CD4-positive, CD25-positive, alpha-beta regulatory T cell (primary cell): ENCODE measurements at places on chromosomes 3 and 15. TPM values are rescaled to one million over a fixed set of nuclear protein-coding genes. Genes with fewer than 3 reads are reported as not detected.

The ZNF774 gene
- not detected for total RNA-seq

The PLA2G4B gene
- 30.1 TPM for total RNA-seq

The SLC28A2 gene
- not detected for total RNA-seq

The GOLGA6L7 gene
- not detected for total RNA-seq

GRCh38 chr3:190053919-190054672 lies 66.6 kb downstream of the P3H2 start:
- no peak for DNase-seq
- H3K36me3 ChIP-seq, result no peaks in the 10 kb centered on the region
- no peaks in the 10 kb centered on the region for H3K4me1 ChIP-seq
- no peak overlapping the region for H3K4me3 ChIP-seq

GRCh38 chr3:54067055-54067698 lies 55.2 kb upstream of the CACNA2D3 start:
- no peaks in the 10 kb centered on the region for H3K36me3 ChIP-seq
- H3K27ac ChIP-seq, result no peak overlapping the region
- DNase-seq, result no peak
- no peaks in the 10 kb centered on the region for H3K4me1 ChIP-seq
- H3K4me3 ChIP-seq, result no peak overlapping the region

GRCh38 chr3:156619376-156619775 lies 55.0 kb upstream of the TIPARP start:
- H3K27ac ChIP-seq, result no peak overlapping the region
- no peaks in the 10 kb centered on the region for H3K4me1 ChIP-seq
- no peak overlapping the region for H3K4me3 ChIP-seq
- no peaks in the 10 kb centered on the region for H3K27me3 ChIP-seq
- DNase-seq, result no peak

GRCh38 chr3:122825460-122825859 lies 30.6 kb downstream of the SLC49A4 start:
- H3K27ac ChIP-seq, result no peak overlapping the region
- H3K36me3 ChIP-seq, result peaks cover 17% of the 10 kb centered on the region
- H3K27me3 ChIP-seq, result no peaks in the 10 kb centered on the region
- no peaks in the 10 kb centered on the region for H3K4me1 ChIP-seq
- no peak for DNase-seq
- H3K4me3 ChIP-seq, result no peak overlapping the region

DNA sequence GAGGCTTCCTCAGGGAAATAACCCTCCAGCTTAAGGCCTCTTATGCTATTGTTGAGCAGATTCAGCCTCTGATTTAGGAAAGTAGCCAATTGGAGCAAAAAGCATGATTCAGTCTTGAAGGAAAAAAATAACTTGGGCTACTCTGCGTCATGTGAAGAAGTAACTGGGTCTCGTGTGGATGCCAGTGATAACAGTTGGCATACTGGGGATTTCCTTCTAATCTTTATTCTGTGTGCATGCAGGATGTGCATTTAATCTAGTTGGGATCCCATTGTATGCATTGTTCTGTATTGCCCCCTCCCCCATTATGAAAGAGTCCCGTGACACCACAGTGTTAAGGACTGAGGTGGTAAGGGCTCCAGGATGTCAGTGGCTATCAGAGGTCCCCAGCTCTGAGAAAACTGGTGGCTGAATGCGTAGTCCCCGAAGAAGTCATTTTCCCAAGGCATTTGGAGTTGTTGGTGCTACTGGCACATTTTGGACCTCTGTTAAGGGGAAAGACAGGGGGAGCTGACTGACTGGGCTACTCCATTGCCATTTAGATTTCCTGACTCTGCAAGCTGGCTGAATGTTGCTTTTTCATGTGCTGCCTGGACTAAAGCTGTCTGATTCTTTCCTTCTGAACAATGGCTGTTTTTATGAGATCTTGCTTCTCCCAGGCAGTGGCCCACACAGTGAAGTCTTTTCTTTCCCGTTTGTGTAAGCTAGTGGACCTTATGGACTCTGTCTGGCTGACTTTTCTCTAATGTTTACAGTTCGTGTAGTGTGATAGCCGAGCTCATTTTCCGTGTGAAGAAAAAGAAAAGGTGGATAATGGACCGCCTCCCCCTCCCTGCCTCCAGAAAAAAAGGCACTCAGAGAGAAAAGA lies 38.4 kb upstream of the TRAK1 start:
- H3K4me1 ChIP-seq, result peaks cover 3% of the 10 kb centered on the region
- no peak for DNase-seq
- H3K4me3 ChIP-seq, result no peak overlapping the region
- H3K27me3 ChIP-seq, result no peaks in the 10 kb centered on the region

GRCh38 chr3:146476094-146476740 lies 6.9 kb upstream of the PLSCR2 start:
- no peak overlapping the region for H3K27ac ChIP-seq
- no peak for DNase-seq
- H3K27me3 ChIP-seq, result peaks cover 2% of the 10 kb centered on the region

GRCh38 chr15:101250873-101251829 lies 697 bp downstream of the CHSY1 start:
- H3K4me3 ChIP-seq, result peak overlapping the region; percentile 86
- no peaks in the 10 kb centered on the region for H3K27me3 ChIP-seq
- peak; percentile 5 for DNase-seq
- peaks cover 40% of the 10 kb centered on the region for H3K4me1 ChIP-seq
- no peaks in the 10 kb centered on the region for H3K36me3 ChIP-seq

GRCh38 chr3:183349421-183350157 lies 78.8 kb downstream of the MCF2L2 start:
- H3K4me3 ChIP-seq, result peak overlapping the region; percentile 64
- no peaks in the 10 kb centered on the region for H3K27me3 ChIP-seq
- H3K4me1 ChIP-seq, result peaks cover 9% of the 10 kb centered on the region
